Activated T-cell treated with anti-CD3 and anti-CD28 coated beads, Interleukin-2, amount 50 U/mL, for 4 hours (primary cell): ENCODE measurements at places on chromosomes 7 and 10.

GRCh38 chr10:35493196-35494118, 111.7 kb upstream of the GJD4 start:
- no peak for DNase-seq

DNA sequence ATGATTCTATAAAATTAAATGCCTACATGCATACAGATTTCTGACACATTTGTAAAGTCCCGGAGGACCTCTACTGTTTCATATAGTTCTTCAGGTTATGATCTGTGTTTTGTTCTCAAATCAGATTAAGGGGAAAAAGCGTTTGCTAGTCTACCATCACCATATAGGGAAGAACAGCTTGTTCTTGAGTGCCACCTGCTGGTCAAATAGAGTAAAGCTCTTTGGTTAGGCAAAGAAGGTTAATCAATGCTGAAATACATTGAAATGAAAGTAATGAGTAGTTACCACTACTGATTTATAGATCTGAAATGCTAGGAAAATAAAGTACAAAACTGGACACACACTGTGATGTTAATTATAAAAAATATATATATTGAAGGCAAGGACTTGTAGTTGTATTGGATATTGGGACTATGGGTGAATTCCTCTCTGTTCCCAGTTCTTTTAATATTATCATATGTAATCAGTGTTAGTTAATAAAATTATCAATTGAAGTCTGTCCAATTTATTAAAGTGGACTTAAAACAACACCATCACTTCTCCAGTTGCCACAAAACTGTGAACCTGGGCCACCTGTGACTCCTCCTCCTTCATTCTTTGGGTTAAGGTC, 72.6 kb upstream of the PDLIM1 start:
- peak; percentile 10 for DNase-seq

DNA sequence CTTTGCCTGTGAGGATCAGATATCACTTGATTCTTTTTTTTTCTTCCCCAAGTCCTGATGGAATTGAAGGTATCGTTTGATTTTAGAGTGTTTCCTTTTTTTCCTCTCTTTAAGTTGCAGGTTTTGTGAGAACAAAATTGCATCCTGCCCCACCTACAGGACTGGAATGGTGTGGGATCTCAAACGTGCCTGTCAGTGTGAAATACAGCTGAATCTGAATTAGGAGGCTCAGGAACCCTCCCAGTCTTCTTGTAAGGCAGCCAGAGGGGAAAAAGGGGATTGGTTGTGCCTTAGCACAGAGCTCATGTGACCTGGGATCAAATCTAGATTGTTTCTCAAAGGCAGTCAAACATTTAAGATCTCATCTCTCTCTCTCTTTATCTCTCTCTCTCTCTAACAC, 32.7 kb upstream of the KLHL7 start:
- DNase-seq, result no peak

GRCh38 chr7:74449809-74450397, 3.8 kb upstream of the GTF2IRD1 start:
- DNase-seq, result peak; percentile 73

GRCh38 chr10:19826712-19827111, 10.5 kb downstream of the PLXDC2 start:
- DNase-seq, result no peak

DNA sequence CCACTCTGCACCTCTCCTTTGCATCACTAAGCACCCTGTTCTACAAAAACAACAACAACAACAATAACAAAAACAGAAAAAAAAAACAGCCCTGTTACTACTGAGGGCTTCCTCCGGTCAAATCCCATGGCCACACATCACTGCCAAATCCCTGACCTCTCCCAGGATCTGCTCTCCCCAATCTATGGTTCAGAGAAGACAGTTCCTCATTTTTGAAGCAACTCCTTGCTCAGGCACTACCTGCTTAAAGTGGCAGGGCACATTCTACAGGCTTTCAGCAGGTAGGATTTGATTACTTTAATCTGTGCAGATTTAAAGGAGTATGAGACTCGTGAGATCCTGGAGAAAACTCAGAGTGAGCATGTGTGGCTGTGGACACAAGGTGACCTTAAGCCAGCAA, 46.9 kb downstream of the PIK3CG start:
- DNase-seq, result no peak

- no peak for DNase-seq
Measured at GRCh38 chr10:98086837-98087708, 47.4 kb upstream of the R3HCC1L start.

DNA sequence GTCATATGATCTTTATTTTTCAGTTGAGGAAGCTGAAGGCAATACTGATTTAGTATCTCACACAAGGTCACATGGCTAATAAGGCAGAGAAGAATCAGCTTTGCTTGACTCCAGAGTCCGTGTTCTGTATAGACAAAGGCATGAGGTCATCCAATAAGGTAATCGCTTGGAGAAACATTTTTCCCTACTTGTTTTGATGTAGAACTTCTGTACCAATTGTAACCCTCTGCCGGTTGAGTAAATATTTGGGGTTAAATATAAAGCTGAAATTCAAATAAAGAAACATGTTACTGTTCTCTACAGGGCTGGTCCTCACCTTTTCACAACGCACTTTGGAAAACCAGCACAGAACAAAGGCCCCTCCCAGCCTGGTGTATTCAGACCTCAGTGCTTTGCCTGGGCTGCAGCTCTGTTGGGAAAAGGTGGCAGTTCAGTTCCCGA, 83.0 kb upstream of the INSYN2A start:
- no peak for DNase-seq

DNA sequence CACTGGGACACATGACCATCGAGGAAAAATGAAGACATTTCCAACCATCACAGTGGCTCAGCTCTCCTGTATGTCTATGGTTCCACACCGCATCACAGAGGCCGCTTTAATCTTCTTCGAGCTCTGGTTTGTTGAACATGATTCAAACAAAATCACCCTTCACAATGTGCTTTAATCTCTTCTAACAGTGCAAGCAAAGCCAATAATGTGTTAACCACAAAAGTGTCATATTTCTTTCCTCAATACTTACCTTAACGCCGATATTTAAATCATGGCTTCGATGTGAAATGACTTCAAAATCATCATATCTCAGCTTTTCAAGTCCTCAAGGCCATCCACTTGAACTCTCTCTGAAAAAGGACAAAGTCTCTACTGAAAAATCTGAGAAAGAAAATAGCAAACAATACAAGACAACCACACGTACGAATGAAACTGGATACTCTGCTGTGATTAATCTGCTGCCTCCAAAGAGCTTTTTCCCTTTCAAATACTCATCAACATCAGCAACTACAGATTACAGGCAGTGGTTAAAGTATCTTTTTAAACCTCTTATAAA, 23.0 kb upstream of the SVIL start:
- DNase-seq, result no peak

DNA sequence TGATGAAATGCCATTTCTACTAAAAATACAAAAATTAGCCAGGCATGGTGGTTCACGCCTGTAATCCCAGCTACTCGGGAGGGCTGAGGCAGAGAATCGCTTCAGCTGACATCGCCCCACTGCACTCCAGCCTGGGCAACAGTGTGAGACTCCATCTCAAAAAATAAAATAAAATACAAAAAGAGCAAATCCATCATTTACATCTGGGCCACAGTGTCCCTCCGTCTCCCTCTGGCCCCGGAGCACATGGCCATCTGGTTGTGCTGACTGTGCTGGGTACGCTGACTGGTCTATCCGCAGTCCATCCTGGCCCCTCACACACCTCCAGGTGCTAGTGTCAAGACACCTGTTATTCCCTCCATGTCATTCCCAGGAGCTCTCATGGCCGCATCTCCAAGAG, 42.1 kb downstream of the KCNH2 start:
- no peak for DNase-seq

DNA sequence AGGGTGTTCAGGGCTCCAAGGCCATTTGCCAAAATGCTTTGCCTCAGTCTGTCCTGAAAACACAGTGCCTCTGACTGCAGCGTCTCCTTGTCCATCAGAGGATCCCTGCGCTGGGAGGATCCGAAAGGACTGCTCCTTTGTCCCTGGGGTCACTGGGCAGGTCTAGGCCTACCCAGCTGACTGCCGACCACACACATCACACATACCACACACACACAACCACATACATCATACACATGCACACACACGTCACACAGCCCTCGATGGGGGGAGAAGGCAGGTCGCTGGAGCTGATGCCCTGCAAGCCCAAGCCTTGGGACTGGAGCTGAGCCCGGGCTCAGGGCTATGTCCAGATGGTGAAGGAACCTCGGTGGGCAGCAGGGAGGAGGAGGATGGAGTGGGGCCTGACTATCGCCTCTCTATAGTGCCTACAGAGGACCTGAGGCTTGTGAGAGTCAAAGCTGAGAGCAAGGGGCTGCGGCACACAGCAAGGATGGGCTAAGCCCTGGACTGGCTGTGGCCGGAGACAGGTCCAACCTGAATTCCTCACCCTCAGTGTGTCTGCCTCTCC, 29.1 kb downstream of the GPRIN2 start:
- no peak for DNase-seq

DNA sequence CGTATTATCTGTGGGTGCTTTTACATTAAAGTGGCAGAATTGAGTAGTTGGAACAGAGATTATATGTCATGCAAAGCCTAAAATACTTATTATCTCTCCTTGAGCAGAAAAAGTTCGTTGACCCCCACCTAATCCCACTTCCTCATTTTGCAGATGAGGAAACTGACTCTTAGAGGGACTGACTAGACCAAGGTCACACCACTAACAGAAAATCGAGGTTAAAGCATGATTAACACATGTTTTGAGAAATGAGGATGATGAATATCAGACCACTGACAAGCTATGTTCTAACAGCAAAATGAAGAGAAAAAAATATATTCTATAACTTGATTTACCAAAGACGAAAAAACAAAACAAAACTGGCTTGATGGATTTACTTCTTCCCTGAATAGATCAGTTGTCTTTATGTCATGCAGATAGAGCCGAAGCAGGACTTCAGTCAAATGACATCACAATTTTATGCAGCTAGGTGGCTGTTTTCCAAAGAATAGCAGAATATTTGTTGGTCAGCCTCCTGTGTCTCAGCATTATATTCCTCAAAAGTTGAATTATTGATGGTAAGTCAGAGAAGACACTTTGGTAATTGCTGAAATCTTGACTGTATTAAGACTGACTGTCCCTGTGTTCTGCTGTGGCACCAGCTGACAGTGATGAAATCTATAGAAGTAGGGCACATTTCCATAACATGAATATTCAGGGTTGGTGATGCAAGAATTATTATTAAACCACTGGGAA, 24.2 kb upstream of the SMIM30 start:
- no peak for DNase-seq

GRCh38 chr10:131651674-131652437, 249.0 kb upstream of the PPP2R2D start:
- DNase-seq, result no peak

DNA sequence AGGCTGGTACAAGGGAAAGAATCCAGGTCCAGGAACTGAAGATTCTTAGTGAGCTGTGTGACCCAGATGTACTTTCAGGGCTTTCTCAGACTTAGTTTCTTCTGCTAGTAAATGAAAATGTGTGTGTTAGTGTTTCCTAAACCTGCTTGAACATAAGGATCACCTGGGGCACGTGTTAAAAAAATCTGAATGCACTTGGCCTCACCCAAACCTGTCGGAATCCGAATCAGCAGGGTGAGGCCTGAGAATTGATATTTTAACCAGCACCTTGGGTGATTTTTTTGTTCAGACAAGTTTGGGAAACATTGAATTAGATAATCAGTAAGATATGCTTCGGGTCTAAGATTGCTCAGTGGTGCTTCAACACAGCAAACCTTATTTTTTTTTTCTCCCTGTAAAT, 59.7 kb downstream of the ZNF365 start:
- DNase-seq, result no peak

DNA sequence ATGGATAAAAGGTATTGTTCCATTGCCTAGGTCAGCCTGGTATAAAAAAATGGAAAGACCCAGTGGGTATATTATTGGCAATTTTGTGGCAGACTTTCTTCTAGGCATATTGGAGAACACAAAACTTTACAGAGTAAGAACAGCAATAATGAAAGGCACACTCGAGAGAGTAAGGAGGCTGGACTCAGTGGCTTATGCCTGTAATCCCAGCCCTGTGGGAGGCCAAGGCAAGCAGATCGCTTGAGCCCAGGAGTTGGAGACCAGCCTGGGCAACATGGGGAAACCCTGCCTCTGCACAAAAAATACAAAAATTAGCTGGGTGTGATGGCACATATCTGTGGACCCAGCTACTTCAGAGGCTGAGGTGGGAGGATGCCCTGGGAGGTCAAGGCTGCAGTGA, 158.2 kb downstream of the FAM107B start:
- DNase-seq, result no peak

DNA sequence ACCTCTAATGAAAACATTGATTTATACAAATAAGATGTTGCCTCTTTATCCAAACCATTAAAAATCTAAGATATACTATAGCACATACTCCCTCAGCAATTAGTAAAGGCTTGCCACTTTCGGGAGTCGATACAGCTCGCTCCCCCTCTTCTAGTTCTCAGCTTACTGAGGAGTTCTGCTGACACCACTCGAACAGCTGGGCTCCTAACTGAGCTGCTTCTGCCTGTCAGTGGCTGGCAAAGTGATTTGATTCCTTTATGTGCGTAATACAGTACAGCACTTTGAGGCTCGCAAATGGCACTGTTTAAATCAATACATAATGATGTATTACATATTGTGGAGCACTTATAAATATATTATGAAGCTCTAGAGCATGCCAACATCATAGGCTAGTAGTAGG, 241.8 kb downstream of the CREB5 start:
- no peak for DNase-seq

GRCh38 chr10:34677591-34677990, 137.5 kb downstream of the PARD3 start:
- no peak for DNase-seq

- DNase-seq, result no peak
Measured at GRCh38 chr7:89072081-89072480, 276.5 kb upstream of the TEX47 start.

DNA sequence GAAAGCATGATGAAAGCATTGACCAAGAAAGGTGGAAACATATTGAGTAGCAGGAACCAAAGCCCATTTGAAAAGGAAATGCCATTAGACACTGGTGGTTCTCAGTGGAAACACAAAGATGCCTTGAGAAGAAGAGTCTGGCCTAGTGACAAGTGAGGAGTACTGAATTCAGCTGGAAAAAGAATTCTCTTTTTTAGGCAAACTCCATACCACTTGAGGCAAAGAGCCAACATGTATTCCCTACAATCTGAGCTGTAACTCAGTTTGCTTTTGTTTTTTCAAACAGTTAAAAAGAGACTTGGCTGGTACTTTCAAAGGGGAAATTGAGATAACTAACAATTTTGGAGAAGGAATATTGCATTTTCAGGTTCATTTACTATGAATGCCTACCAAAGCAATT, 624.0 kb downstream of the NRG3 start:
- DNase-seq, result no peak

DNA sequence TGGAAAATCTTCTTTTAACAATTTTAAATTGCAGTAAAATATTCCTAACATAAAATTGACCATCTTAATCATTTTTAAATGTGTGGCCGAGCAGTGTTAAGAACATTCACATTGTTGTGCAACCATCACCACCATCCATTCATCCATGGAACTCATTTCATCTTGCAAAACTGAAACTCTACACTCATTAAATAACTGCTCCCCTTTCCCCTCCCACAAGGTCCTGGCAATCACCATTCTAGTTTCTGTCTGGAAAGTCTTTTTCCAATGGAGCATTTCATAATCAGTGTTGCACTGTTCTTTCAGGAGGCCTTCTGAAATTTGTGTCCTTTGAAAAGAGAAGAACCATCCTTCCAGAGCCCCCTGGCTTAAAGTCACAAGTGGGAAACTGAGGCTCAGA, 233.1 kb downstream of the PLXNA4 start:
- no peak for DNase-seq

GRCh38 chr7:74598558-74598957, 59.0 kb upstream of the GTF2I start:
- DNase-seq, result no peak
